Activated naive CD4-positive, alpha-beta T cell treated with Interleukin-2 at 50 U/mL for 16 hours (primary cell): ENCODE measurements at places on chromosomes 6 and 20.

- DNase-seq = no peak
Observed at GRCh38 chr20:58894652-58895447, 42.3 kb downstream of the GNAS start.

GRCh38 chr20:32357375-32357868 lies 709 bp upstream of the ASXL1 start:
- no peak for DNase-seq

DNA sequence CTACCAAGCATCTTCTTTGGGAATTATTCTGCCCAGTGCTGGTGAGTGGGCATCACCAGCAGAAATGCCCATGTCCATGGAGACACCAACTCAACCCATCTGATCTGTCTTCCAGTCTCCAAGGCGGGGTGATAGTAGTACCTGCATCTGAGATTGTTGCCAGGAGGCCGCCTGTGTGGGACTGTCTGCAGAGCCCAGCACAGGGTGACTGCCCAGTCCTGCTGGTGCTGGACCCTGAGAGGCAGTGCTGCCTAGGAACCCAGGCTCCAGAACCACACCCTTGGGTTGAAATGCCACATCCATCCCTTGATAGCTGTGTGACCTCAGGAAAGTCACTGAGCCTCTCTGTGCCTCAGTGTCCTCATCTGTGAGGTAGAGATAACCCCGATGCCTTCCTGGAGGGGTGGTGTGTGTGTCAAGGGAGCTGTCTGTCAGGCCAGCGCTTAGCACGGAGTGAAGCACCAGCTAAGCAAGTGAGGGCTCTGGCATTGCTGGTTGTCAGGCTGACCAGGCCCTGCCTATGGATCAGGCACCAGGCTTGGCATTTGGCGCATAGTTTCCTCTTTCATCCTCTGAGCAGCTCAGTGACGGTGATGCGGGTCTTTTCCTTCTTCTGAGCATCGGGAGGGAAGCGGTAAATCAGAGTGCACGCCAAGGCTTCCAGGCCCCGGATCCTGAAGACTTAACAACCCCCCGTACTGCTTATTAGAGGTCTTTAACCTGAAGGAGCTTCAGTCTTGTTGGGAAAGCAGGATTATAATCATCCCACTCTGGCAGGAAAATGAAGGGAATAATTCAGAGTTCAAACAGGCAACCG lies 268.2 kb downstream of the CDH4 start:
- DNase-seq = no peak

- DNase-seq = no peak
Observed at GRCh38 chr6:154359161-154359574, 2.6 kb upstream of the IPCEF1 start.

GRCh38 chr20:50670126-50670862 lies 21.0 kb downstream of the RIPOR3 start:
- no peak for DNase-seq

- DNase-seq = no peak
Observed at GRCh38 chr6:5471637-5472398, 210.5 kb downstream of the FARS2 start.

- DNase-seq = no peak
Observed at GRCh38 chr6:85585741-85586140, 7.9 kb downstream of the SNX14 start.
